ENCODE measurements at places on chromosomes 6 and 20.

- no peak for DNase-seq
Observed at GRCh38 chr20:50210066-50210619, 19.5 kb downstream of the CEBPB start.

- no peak for DNase-seq
Observed at GRCh38 chr6:135181333-135182070, 394 bp downstream of the MYB start.

- DNase-seq: no peak
Observed at GRCh38 chr6:100339574-100340255, 125.0 kb downstream of the SIM1 start.

DNA sequence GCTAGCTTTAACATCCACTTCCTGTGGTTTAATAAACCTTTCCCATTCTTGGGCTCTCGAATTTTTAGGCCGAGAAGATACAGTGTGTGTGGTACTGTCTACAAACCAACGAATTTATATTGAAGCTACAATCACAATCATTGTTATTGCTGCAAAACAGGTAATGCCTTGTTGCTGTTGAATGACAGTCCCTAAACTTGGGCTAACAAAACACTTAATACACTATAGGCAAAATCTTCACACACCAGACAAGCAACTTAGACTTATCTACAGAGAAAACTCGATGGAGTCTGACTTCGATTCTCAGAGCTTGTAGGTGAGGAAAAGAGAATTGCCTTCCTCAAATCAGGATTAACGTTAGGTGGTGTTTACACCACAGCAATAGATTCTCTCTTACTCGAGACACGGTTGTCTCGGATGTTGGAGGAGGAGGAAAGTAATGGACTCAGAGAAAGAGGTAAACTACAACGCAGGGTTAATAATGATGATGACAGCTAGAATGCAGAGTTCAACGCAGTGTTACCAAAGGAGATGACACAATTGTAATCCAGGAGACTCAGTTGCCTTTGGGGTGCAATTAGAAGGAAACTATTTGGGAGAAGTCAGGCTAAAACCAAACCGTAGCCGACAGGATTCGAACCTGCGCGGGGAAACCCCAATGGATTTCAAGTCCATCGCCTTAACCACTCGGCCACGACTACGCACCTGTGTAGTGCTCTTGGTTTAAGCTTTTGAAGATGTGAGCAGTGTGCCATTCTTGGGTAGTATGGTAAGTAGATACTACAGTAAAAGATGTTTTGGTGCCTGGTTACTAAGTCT lies 32.5 kb upstream of the ZNF184 start:
- no peak for DNase-seq

DNA sequence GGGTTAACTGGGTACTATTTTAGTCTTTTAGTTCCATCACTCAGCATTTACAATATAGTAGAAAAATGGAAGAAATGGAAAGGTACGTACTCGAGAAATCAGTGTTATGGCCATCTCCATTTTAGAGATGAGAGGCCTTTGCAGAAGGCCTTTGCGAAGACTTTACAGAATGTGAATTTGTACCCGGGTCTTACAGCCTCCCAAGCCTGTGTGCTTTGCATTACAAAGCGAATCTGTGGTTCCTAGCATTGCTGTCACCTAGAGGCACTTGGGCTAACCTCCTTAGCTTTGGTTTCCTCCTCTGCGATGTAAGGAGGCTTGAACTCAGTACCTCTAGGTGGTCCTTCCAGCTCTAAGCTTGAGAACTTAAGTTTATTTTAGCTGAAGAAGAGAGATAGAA lies 10.9 kb downstream of the VAPB start:
- no peak for DNase-seq
